Posterior vena cava (tissue), 2 donors: ENCODE measurements at places on chromosomes 5 and 9. TPM values are rescaled to one million over a fixed set of nuclear protein-coding genes. Genes with fewer than 3 reads are reported as not detected.

OR1K1 gene
- not detected for total RNA-seq

DRD1 gene
- total RNA-seq: 0.14 TPM

OTP gene
- total RNA-seq: not detected

NME5 gene
- total RNA-seq: 2.3 TPM

SLC24A2 gene
- not detected for total RNA-seq

C9orf153 gene
- 0.28 TPM for total RNA-seq

FOXD4L6 gene
- total RNA-seq: not detected

STING1 gene
- 101 TPM for total RNA-seq
